ENCODE measurements at places on chromosomes 1 and 21. TPM values are rescaled to one million over a fixed set of nuclear protein-coding genes. Genes with fewer than 3 reads are reported as not detected.

The PWP2 gene
- 8.5 TPM for polyA plus RNA-seq

The FCRL2 gene
- polyA plus RNA-seq = not detected

The SELP gene
- 9.5 TPM for polyA plus RNA-seq

The GPR137B gene
- 38.9 TPM for polyA plus RNA-seq

GRCh38 chr21:38679534-38679933, 126.2 kb upstream of the ETS2 start:
- no peak for DNase-seq

GRCh38 chr1:94698356-94698755, 121.8 kb upstream of the SLC44A3 start:
- DNase-seq = no peak

- DNase-seq = no peak
Measured at GRCh38 chr1:150235294-150235851, 539 bp downstream of the ANP32E start.

GRCh38 chr1:31952825-31953220, 14.7 kb upstream of the PTP4A2 start:
- DNase-seq = no peak

DNA sequence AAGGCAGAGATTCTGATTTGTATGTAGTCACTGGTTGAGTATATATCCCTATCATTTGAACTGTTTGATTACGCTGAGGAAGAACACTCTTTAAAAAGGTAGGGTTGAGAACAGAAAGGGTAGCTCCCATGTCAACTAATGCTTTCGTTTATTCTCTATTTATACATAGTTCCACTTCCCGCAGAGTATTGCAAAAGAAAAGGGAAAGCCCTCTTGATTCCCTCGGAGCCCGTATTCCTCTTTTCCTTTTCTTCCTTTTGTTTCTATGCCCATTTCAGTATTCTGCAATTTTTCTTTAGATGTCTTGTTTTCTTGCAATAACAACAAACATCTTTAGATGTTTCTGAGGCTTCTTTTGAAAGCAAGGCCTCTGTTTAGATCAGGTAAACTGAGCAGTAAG, 78.2 kb downstream of the DNTTIP2 start:
- no peak for DNase-seq
